ENCODE measurements at places on chromosomes 16 and 17. TPM values are rescaled to one million over a fixed set of nuclear protein-coding genes. Genes with fewer than 3 reads are reported as not detected.

Gene ACSM2B
- polyA plus RNA-seq, result 67.6 TPM

Gene HID1
- polyA plus RNA-seq, result 13.8 TPM

Gene STUB1
- polyA plus RNA-seq, result 97.8 TPM

Gene PMP22
- polyA plus RNA-seq, result 71.7 TPM

Gene ANKS4B
- 5.8 TPM for polyA plus RNA-seq

Gene KRTAP2-1
- polyA plus RNA-seq, result not detected

Gene GAN
- polyA plus RNA-seq, result 3.5 TPM

Gene RTN4RL1
- polyA plus RNA-seq, result 1.1 TPM

Measured in renal cortex interstitium (tissue), 15 donors.